ENCODE measurements at places on chromosomes 1 and 21.

- no peak for DNase-seq
These were observed 4.2 kb downstream of the WNT9A start for GRCh38 chr1:227943381-227944089.

GRCh38 chr1:110348771-110349170 lies 9.6 kb downstream of the RBM15 start:
- DNase-seq: no peak

- DNase-seq: peak; percentile 28
These were observed 57.4 kb downstream of the OLIG1 start for GRCh38 chr21:33127154-33127867.

GRCh38 chr1:41599912-41600311 lies 115.4 kb upstream of the EDN2 start:
- DNase-seq: no peak

- no peak for DNase-seq
These were observed 89.9 kb downstream of the WLS start for GRCh38 chr1:68142461-68142860.

- DNase-seq: no peak
These were observed 14.8 kb downstream of the MGST3 start for GRCh38 chr1:165645654-165646366.

- peak; percentile 86 for DNase-seq
These were observed 111.5 kb downstream of the CCDC185 start for GRCh38 chr1:223504741-223505140.

DNA sequence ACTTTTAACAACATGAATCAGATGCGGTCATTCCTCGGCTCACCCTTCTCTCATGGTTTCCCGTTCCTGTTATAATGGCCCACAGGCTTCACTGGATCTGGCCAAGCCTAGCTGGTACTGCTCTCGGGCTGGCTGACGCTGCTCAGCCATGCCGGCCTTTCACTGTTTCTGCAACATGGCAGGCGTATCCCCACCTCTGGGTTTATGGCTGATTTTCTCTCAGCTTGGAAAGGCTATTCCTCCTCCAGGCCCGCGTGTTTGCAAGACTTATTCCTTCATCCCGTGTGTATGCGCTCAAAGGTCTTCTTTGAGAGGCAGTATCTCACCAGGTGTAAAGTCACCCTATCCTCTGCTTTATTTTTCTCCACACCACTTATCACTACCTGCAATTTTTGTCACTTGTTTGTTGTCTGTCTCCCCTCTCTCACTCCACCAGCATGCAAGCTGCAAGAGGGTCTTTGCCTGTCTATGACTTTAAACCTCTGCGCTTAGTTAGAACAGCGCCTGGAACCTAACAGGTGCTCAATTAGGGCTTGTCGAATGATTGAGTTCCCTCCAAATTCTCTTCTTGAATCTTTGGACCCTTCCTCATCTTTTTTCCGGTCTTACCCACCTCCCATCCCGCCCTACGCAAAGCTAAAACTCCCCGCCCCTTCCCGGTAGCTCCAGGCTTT lies 491 bp upstream of the RAP1A start:
- DNase-seq: no peak

- no peak for DNase-seq
These were observed 77.2 kb downstream of the PTGER3 start for GRCh38 chr1:70970407-70970806.

GRCh38 chr1:184822267-184822666 lies 67.6 kb upstream of the EDEM3 start:
- peak; percentile 75 for DNase-seq
